ENCODE measurements at places on chromosomes 5 and 9. TPM values are rescaled to one million over a fixed set of nuclear protein-coding genes. Genes with fewer than 3 reads are reported as not detected.

MUSK gene
- 2.1 TPM for total RNA-seq

GGTA1 gene
- under 0.01 TPM for total RNA-seq

SLC6A7 gene
- not detected for total RNA-seq

MEGF10 gene
- not detected for total RNA-seq

FAM163B gene
- total RNA-seq, result not detected

BAAT gene
- total RNA-seq, result not detected

C9orf153 gene
- total RNA-seq, result 0.32 TPM

MEIKIN gene
- not detected for total RNA-seq

IL9 gene
- total RNA-seq, result not detected

SPATA31A3 gene
- not detected for total RNA-seq
